Effector memory CD4-positive, alpha-beta T cell (primary cell): ENCODE measurements at places on chromosomes 7 and 10.

DNA sequence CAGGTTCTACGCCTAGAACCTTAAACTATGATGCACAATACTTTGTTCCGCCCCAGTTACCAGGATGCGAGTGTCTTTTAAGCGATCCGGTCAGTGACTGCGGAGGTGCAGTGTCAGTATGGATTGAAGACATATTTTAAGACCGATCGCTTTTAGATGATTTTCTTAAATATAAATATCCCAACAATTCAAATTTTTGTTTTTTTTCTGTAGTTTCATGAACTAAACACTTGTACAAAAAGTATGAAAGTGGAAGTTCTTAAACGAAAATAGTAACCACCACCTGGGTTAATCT is 835 bp downstream of the COMMD3 start:
- no peak for DNase-seq

DNA sequence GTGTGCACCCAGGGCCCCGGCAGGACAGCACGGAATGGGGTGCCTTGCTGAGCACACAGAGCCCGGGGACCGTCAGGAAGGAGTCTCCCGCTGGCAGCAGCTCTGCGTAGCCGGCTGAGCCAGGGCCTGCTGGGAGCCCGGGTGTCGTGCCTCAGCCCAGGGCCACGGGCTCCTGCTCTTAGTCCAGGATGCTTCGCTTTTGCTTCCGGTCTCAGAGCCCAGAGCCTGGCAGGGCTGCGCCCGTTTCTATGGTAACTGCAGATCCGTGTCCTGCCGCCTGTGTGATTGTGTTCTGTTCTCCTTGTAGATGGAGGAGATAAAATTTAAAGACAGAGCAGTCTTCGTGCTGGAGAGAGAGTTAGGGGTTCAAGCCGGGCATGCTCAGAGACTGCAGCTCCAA is 53.7 kb upstream of the DPYSL4 start:
- no peak for DNase-seq

- DNase-seq: no peak
Observed at GRCh38 chr7:50733552-50733951, 49.1 kb downstream of the GRB10 start.

DNA sequence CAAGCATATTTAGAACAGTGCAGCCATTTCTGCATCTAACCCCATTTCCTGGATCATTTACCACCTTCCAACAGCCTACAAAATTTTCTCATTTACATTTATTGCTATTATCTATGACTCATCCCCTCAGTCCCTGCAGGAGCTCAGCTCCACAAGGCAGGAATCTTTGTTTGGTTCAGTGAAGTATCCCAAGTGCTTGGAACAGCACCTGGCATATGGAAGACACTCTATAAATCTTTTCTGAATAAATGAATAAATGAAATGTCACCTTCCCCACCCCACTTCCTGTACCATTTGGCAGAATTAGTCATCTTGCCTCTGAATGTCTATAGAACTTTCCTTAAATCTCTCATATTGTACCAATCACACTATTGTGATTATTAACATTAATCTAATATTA is 110.7 kb downstream of the HIP1 start:
- DNase-seq: no peak

DNA sequence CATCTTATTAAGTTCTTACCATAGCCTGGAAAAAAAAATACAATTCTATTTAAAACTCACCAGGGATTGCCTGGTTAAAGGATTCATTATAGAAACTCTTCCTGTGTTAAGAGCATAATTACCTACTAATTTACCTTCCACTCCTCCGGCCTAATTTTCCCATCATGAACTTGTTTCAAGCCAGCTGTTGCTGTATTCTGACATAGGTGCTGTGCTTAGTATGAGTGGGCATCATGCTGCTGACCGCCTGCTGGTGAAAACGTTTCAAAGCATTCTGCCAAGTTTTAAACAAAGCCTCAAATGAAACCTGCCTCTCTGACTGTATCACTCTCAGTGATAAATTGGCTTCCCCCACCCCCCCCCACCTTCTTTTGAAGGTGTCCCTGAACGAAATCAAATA is 47.8 kb upstream of the KCNMA1 start:
- DNase-seq: no peak

GRCh38 chr10:72016608-72017300 is 52.6 kb downstream of the CHST3 start:
- DNase-seq: no peak

DNA sequence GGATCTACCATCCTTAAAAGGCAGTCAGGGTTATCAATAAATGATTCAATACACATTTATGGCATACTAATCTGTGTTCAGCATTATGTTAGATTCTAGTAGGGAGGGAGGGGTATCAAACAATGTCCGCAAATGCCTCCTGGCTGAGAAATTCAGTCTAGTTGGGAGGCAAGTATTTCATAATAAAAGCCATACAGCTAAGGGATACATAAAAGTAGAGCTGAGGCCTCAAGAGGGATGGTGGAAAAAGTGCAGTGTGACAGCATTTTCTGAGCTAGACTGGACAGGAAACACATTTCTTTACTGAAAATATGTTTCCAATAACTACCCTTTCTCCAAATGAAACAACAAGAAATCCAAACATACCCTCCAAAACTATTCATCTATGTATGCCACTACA is 152.8 kb upstream of the LRRN3 start:
- DNase-seq: no peak

DNA sequence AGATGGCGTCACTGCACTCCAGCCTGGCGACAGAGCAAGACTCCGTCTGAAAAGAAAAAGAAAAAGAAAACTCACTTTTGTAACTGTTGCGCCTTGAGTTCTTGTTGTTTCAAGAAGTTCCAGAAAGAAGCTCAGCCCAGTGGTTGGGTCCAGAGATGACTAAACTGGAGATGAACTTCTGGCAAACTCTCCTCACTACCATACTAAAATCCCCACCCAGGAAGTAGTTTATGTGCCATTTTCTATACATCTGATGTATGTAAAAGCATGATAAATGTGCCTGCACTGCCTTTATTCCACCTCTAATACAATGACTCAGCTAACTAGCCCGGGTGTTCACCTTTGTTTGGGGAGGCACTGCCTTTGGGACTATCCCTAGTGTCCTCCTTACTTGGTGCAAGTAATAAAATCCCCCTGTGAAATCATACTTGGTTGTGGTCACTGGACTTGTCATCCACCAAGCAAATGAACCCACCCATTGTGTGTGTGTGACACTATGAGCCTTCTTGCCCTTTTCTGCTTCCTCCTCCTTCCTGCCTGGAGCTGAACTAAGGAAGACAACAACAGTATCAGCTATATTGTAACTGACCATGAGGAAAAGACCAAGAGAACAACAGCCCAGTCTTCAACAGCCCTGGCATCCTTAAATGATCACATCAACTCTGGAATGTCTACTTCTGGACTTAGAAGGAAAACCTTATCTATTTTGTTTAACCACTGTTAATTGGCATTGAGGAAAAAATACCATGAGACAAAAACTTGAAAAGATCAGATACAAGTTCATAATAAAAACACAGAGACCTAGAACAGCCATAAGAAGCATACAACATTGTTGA is 33.6 kb downstream of the JMJD1C start:
- no peak for DNase-seq

GRCh38 chr10:10626734-10627133 is 390.9 kb upstream of the CELF2 start:
- no peak for DNase-seq

GRCh38 chr10:30493609-30494530 is 59.9 kb downstream of the MAP3K8 start:
- DNase-seq: no peak

GRCh38 chr7:139681463-139681755 is 96.4 kb downstream of the HIPK2 start:
- DNase-seq: no peak

GRCh38 chr10:99450624-99451498 is 20.4 kb upstream of the GOT1 start:
- no peak for DNase-seq

GRCh38 chr10:91694170-91694794 is 61.4 kb upstream of the PPP1R3C start:
- no peak for DNase-seq

GRCh38 chr7:149748076-149748874 is 25.1 kb downstream of the ZNF467 start:
- no peak for DNase-seq

- DNase-seq: no peak
Observed at GRCh38 chr10:30587522-30588031, 42.0 kb downstream of the LYZL2 start.

DNA sequence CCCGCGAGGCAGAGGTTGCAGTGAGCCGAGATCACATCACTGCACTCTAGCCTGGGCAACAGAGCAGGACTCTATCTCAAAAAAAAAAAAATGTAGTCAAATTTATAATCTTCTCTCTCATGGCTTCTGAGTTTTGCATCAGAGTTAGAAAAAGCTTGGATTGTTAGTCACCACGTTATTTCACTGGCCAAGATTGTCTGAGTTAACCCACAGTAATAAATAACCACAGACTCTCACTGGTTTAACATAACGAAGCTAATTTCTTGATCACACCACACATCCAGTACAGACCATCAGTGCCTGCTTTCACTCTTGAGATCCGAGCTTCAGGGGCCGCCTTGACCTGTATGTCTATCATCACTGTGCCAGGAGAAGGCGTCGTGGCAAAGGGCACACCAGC is 116.8 kb upstream of the JCAD start:
- DNase-seq: no peak

- no peak for DNase-seq
Observed at GRCh38 chr7:45580053-45580872, 6.1 kb downstream of the ADCY1 start.

DNA sequence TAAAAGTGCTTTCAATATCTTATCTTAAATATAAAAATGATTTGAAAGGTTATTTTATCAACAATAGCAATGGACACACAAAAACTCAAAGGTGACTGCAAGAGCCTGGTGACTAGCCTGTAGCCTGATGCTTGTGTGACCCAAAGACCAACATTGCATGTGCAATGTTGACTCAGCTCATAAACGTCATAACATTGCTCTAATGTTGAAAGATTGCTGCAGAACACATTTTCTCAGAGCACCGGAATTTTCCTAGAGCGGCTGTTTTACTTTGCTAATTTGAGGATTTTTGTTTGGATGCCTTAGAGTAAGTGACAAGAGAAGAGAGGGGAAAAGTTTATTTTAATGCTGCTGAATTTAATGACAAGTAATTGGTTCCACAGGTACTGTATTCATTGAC is 107.1 kb downstream of the RAB18 start:
- no peak for DNase-seq

- DNase-seq: no peak
Observed at GRCh38 chr7:48781752-48782151, 142.6 kb upstream of the CDC14C start.

DNA sequence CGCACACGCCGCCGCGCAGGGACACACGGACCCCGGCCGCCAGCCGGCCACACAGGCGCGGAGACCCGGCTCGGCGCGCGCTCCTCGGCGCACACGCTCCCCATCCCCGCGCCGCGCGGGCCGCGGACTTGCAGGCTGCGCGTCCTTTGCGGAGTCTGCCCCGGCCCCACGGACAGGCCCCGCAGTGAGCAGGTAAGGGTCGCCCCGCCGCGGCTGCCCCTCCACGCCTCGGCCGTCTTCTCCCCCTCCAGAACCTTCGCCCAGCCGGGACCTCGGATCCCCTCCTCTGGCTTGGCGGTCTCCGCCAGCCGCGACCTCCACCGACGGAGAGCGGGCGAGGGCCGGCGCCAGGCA is 356 bp downstream of the ADCYAP1R1 start:
- DNase-seq: no peak

DNA sequence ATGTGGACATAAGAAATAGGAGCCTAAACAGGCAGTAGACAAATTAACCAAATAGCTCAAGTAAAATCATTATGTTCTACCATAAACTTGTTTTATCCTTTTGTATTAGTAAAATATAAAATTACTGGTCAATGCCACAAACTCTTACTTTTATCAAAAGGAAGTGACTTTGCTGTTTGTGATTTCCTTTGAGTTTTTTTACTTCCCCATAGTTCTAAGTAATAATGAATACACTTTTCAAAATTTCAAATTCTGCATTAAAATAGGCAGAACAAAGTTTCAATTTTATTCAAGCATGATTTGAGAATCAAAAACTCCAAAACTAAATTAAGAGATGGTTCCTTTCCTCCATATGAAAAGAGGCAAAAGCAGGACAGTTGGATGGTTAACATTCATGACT is 139.7 kb upstream of the ABCB5 start:
- no peak for DNase-seq

GRCh38 chr10:103021150-103021899 is 103.2 kb downstream of the CNNM2 start:
- DNase-seq: no peak

DNA sequence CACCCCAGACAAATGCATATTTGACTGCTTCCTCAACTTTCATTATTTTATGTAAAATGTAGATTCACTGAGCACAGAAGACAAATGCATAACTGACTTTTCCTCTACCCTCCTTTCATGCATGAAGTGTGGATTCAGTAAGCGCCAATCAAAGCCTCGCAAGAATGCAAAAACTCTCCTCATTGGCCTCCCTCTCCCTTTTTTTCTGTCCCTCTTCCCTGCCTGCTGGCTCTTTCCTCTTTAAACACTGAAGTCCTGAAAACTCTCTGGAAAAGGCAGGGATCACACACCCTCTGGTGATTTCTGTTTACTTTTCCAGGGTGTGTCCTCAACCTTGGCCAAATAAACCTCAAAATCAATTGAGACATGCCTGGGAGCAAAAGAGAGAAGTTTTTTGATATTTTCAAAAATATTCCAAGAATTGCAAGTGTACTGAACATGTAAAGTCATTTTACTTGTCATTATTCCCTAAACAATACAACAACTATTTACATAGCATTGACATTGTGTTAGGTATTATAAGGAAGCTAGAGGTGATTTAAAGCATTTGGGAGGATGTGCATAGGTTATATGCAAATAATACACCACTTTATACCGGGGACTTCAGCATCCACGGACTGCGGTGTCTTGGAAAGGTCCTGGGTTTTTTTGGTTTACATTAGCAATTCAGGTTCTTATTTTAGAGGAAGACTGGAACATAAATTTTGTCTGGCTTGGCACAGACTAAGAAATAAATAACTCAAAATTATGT is 71.4 kb downstream of the SEC61G start:
- DNase-seq: no peak

GRCh38 chr7:63054191-63054661 is 944.4 kb upstream of the ZNF722 start:
- DNase-seq: no peak

DNA sequence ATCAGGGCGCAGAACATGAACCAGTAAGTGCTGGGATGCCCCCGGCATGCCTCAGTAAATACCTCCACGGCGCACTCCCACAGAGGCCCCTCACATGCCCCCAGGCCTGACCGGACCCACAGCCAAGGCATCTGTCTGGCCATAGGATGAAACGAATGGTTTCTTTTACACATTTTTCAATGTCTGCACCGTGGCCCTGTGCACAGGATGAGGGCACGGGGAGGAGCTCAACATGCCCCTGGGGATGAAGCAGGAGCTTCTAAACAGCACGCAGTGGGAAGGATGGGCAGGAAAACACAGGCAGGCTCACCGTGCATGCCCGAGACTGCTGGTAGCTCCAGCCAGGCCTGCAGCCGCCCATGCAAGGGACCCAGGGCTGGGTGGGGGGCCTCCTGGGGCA is 283.3 kb downstream of the TNS3 start:
- no peak for DNase-seq

- no peak for DNase-seq
Observed at GRCh38 chr7:16554518-16555236, 28.1 kb downstream of the LRRC72 start.

GRCh38 chr10:87635498-87636312 is 24.0 kb upstream of the PAPSS2 start:
- DNase-seq: no peak
